ENCODE measurements at places on chromosomes 7 and 10.

- DNase-seq, result no peak
Measured at GRCh38 chr7:1609023-1609422, 39.2 kb upstream of the PSMG3 start.

DNA sequence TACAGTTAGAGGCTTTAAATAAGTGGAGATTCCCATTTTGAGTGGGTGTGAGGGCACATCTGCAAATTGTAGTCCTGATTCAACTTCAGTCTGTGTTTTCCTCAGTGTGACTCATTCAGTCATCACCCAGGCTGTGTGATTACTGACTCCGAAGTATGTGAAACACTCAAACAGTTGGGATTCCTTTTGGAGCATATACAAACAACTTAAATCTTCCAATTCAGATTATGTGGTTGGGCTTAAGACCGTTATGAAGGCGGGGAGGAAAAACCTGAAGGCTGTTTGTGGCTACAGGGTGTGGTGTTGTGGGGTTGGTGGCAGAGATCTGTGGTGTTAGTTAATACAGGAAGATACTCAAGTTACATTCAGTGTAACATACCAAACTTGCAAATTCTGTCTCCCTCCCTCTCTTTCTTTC lies 259.7 kb upstream of the FERD3L start:
- no peak for DNase-seq

DNA sequence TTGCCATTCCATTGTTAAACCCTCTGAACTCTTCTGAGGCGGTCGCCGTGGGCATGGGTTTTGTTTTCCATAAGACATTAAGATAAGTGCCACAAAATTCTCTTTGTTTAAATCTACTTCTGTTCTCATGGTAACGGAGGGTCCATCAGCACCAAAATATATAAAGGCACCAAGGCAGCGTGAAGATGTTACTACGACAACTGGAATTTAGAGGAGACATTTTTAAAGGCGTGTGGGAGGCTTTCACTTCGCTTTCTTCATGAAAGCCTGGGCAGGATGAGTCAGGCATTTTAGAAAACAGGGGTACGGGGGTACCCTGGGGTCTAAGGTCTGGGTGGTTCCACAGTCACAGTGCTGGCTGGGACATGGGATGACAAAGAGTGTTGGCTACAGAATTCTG lies 34.0 kb downstream of the SMKR1 start:
- DNase-seq, result no peak

GRCh38 chr10:2957785-2958184 lies 109.6 kb upstream of the PFKP start:
- no peak for DNase-seq

DNA sequence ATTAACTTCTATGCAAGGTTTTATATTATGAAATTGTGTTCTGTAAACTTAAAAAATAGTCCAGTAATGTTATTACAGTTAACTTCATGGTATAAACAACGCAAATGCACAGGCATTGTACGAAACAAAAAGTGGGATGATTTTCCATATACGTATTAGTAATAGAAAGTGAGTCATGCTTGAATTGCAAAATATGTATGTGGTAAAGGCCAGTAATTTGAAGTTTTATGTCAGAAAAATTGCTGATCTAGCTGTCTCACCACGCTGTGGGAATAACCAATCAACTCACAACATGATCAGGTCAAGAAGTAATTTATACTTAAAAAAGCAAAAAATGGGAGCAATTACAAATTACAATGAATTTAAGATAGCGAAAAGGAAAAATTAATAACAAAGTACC lies 37.0 kb upstream of the GLI3 start:
- DNase-seq, result no peak

- no peak for DNase-seq
Measured at GRCh38 chr7:154676422-154677073, 326.4 kb downstream of the PAXIP1 start.

GRCh38 chr10:11824825-11825224 lies 1.7 kb downstream of the PROSER2 start:
- no peak for DNase-seq

DNA sequence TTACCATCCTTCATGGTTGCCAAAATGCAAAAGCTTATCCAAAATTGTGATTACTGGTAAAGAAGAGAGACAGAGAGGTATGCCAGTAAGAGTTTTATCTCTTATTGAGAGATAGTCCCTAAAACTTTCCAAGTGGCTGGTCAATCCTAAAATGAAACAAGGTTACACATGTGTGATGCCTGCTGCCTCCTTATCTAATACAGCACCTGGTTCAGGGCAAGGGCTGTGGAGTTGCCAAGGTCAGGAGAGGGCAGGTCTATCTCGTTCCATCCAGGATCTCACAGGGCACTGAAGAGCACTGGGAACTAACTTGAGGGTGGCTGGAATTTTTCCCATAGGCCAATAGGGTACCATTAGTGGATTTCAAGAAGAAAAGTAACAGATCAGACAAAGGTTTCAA lies 18.3 kb downstream of the VOPP1 start:
- DNase-seq, result no peak

- no peak for DNase-seq
Measured at GRCh38 chr7:2873146-2873545, 29.0 kb upstream of the GNA12 start.

- DNase-seq, result peak; percentile 66
Measured at GRCh38 chr10:18104223-18104872, 35.9 kb upstream of the CACNB2 start.

- DNase-seq, result no peak
Measured at GRCh38 chr10:22752272-22752889, 38.0 kb upstream of the PIP4K2A start.

GRCh38 chr7:15688911-15689310 lies 2.4 kb upstream of the MEOX2 start:
- DNase-seq, result no peak

DNA sequence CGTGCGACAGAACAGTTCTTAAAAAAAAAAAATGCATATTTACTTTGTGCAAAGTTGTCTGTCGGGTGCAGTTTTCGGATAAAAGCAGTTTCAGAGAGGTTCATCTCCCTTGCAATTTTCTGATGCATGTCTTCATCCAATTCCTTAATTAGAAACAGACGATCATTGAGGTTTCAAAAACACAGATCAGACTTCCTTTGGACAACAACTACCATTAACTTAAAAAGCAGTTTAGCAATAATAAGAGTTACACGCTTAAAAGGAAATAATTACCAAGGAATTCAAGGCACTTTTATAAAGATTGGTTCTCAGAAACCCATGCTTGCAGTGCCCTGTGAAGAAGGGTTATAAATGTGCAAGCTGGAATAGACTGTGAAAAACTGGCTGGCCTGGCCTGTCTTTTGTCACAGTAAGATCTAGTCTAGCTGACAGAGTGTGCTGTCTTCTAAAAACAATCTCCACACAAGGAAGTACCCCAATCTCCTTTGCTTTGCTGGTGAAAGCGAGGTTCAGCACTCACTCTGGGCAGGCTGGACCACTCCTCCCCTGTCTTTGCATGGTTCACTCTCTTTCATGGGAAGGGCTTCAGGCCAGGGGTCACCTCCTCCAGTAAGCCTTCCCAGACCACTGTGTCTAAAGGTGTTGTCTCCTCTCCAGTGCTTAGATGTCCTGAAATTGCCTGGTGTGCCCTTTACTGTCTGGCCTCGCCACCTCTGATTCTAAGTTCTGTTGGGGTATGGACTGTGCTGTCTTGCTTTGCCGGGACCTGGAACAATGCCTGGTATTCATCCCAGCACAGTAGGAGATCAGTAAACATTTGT lies 34.8 kb upstream of the HNRNPH3 start:
- DNase-seq, result no peak

- no peak for DNase-seq
Measured at GRCh38 chr10:89043052-89043451, 52.5 kb downstream of the FAS start.

DNA sequence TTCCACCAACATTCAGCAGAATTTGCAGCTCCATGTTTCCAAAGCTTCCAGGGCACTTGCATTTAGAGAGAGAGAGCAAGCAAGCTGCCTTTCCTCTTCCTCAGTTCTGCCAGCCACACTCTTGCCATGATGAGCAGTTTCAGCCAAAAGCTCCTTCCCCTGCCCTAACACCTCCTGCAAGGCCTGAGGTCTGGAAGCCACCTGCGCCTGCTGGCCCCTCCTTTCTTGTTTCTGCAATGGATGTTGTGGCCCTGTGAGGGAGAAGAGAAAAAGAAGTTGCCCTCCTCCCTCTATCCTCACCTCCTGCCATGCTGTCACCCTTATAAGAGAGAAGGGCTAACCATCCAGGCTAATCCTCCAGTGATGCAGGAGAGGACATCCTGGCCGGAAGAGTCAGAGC lies 48.7 kb downstream of the IKZF1 start:
- DNase-seq, result peak; percentile 36

- DNase-seq, result no peak
Measured at GRCh38 chr10:78729800-78730199, 339.0 kb upstream of the ZMIZ1 start.

GRCh38 chr7:155684543-155684942 lies 40.1 kb downstream of the RBM33 start:
- DNase-seq, result no peak

GRCh38 chr10:79129361-79129997 lies 60.7 kb downstream of the ZMIZ1 start:
- no peak for DNase-seq

- no peak for DNase-seq
Measured at GRCh38 chr10:32002531-32002930, 53.7 kb downstream of the KIF5B start.

DNA sequence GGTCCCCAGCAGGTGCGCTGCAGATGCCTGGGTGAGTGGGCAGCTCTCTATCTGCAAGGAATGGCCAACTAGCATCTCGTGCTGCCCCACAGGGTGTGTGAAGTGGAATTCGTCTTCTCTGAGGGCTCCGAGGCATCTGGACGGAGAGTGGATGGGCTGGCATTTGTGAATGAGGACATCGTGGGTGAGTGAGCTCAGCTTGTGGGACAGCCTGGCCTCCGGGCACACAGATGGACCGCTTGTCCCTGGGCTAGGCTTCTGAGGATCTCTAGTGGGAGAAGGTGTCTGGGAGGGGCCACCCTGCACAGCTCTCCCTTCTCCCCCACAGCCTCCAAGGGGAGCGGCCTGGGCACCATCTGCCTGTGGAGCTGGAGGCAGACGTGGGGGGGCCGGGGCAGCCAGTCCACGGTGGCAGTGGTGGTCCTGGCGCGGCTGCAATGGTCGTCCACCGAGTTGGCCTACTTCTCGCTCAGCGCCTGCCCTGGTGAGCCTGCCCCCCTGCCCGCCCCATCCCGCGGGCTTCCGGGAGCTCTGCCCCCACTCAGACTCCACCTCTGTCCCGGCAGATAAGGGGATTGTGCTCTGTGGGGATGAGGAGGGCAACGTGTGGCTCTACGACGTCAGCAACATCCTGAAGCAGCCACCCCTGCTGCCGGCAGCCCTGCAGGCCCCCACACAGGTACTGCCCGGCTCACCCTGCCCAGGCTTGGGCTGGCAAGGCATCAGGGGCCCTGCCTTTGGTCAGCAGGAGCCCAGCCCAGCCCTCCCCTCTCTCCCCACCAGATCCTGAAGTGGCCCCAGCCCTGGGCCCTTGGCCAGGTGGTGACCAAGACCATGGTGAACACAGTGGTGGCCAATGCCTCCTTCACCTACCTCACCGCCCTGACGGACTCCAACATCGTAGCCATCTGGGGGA lies 6.3 kb downstream of the POLR2J start:
- no peak for DNase-seq

- peak; percentile 1 for DNase-seq
Measured at GRCh38 chr7:919114-919442, 35.4 kb downstream of the ADAP1 start.

DNA sequence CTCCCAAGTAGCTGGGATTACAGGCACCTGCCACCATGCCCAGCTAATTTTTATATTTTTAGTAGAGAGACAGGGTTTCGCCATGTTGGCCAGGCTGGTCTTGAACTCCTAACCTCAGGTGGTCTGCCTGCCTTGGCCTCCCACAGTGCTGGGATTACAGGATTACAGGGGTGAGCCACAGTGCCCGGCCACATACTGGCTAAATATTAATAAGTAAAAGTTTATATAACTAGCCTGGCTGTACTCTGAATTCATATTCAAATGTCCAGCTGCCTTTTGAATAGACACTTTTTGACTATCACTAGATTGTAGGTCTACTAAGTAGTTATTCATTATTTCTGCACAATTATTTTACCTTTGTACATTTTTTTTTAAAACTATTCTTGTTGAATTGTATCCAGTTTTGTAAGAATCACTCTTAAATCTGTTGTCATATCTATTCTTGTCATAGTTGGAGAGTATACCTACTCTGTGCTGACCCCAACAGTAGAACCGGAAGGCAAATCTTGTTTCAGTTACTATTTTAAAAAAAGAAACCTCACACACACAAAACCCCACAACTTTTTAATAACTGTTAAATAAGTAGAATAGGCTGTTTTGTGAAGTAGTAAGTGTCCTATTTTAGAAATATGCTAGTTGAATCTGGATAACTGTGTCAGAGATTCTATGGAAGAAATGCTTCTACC lies 29.6 kb downstream of the MINPP1 start:
- DNase-seq, result no peak

- no peak for DNase-seq
Measured at GRCh38 chr10:127196282-127197153, at the start of gene INSYN2A. INSYN2A (minus strand) TSS chr10:127196591; CDS start chr10:127176395, 20,196 bp downstream.

DNA sequence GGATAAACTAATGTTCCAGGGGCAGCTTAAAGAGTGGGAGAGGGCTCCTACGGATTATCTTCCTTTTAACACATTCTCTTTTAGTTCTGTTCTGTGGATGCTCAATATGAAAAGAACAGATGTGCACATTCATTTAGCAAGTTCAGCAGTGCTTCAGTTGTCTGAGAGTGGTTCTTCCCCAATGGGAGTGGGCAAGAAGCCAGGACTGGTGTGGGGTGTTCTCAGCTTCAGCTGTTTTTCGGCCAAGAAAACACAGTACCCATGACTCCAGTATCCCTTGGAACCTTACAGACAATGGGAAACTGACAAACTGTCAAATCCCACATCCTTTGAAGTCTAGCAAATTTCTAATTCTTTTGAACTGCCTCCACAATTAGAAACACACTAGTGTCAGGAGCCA lies 71.5 kb upstream of the LRRC17 start:
- DNase-seq, result no peak

DNA sequence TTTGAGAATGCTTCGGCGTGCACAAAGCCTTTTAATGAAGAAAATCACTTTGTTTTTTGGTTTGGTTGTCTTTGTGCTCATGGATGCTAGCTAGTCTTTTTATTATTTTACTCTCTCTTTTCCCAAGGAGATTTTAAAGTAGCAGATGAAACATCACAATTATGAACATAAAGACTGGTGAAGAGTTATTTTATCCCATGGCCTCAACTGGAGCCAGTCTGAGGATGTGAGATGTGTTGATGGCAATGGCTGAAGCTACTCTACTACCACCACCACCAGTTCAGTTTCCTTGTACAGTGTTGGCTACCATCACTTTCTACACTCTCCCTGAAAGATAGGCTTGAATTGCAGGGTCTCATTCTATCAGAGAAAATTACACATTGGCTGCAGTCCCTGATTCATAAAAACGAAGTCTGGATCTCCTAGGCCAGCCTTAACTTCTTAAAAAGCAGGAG lies 494 bp upstream of the HERC4 start:
- no peak for DNase-seq

DNA sequence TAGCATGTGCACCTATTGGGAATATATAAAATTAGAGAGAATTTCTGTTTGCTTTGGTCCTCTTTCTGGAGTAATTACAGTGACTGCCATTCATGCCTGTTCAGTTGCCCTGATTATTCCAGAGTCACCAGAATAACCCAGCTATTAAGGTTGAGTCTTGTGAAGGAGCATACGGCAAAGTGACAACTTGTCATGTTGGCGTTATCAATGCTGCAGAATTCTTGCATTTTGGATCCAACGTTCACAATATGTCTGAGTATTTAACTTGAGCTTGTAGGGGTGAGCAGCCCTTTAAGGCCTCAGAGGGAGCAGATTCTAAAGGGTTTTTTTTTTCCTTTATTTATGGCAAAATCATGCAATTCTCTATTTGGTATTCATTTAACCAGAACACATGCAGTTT lies 419.4 kb upstream of the MGMT start:
- DNase-seq, result no peak
